Ammon's horn (tissue), 1 donor: ENCODE measurements at places on chromosomes 2 and 18.

DNA sequence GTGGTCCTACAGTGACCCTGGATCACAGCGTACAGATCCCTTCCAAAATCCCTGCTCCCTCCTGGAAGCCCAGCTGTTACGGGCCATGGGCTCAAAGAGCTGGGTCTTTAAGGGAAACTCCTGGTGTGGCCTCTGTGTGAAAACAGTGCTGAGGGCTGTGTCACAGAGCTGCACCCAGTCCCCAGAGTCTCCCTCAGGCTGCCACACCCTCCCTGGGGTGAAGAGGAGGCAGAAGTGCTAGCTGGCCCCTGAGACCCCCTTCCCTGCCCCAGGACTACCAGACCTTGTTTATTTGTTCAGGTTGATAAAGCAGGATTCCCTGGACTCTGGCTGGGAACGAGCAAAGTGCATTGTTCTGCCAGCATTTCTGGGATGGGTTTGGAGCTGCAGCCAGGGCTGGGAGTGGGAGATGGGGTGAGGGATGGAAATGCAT is 7.7 kb downstream of the ATOH8 start:
- no peak for DNase-seq

DNA sequence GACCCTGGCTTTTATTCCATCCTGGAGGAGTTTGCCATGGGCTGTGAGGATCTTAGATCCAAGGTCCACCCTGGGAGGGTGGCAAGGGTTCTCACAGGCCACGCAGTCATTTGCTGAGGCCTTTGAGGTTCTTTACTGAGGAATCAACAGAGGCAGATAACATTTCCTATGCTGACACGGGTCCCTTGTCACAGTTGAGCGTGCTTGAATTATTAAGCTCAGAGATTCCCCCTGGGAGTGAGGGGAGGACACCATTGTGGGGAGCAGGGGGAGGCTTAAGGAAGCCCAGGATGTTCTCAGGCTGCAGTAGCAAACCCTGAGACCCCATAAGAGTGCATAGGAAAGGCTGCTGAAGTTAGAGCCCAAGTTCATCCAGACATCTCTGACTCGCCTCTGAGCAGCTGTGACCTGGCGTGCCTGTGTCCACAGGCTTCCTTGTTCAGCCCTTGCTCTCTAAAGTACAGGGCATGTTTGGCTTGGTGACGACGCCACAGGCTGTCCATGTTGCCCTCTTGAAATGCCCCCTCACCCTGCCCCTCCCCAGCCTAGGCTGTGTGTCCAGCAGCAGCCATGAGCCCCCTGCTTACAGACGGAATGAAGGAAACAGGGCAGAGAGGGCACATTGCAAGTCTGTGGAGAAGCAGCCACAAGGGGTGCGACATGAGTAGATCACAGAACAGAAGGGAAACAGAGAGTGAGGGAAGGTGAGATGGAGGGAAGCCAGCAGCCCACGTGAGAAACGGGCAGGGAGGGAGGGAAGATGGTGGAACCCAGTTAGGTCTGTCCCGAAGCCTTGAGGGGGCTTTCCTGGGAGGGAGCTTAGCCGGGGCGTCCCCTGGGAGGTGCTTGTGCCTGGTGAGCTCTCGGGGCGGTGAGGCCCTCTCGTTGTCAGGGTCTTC is 34.0 kb downstream of the NAPG start:
- DNase-seq: no peak

DNA sequence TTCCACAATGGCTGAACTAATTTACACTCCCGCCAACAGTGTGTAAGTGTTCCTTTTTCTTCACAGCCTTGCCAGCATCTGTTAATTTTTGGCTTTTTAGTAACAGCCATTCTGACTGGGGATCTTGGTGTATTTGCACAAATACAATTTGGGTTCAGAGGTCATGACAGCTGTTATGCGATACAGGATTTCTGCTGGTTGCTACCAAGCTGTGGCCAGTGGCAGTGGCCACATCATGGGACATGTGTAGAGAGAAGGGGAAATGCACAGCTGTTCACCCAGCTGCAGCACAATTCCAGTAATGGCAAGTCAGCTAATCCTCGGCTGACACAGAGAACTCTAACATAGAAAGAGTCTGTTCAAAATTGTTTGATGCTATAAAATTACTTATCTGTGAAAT is 21.0 kb upstream of the SELENOI start:
- DNase-seq: no peak

GRCh38 chr2:237500681-237501424 is 13.8 kb downstream of the MLPH start:
- DNase-seq: no peak

DNA sequence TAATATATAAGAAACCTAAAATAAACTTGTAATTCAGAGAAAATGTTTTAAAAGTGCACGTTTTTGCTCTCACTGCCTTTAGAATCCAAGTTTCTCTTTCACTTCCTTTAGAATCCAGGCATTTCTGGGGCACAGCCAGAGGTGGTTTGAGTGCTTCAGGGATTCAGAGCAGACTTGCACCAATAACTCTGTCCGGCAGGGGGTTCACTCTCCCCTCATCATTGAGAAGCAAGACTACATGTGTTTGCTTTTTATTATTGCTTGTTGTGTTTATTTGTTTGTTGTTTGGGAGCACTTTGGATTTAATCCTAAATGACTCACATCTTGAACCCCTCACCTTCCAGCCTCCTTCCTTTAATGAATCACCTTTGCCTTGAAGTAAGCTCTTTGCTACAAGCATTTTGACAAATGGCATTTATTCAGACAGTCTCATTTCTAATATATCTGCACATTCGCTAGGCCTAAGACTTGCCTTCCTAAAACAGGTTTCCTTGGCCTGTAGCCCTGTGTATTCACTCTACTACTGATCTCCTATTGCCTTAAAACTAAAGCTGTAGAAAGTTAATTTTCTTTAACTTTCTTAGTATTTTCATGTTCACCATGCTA is 233.5 kb upstream of the ATP5MC3 start:
- peak; percentile 29 for DNase-seq

DNA sequence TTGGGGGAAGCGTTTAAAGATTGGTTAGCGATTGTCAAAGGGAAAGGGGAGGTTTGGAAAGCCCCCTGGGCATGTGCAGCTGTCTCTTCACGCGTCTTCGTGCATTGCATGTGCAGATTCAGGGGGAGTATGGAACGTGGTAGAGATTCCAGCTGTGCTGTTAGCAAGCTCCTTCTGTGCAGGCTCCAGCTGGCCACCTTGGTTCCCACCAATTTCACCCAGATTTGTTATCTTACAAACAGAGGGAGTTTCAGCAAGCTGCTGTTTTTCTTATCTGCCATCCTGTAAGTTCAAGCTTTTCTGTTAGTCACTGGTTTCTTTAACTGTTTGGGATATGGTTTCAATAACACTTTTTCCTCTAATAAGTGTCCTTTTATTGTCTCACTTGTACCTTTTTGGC is 30.4 kb downstream of the FARP2 start:
- DNase-seq: no peak

GRCh38 chr2:9757501-9758264 is 85.6 kb upstream of the TAF1B start:
- peak; percentile 76 for DNase-seq

DNA sequence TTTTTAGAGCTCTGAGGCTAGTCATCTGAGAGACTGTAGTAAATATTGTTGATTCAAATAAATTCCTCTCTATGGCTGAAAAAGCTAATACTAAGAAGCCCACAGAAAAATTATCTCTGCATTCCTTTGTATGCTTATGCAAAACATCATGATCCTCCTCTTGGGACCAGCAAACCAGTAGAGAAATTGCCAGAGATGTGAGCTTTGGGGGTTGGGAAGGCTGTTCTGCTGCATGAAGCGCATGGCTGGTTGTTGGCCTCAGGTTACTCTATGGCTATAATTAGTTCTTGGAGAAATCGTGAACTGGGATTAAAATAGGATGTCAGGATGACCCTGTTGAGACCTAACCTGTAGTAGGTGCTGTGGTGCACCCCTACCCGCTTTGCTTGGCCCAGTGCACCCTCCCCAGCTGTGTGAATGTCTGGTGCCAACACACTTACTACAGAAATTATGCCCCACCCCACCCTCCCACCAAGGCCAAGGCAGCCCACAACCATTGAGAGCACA is 35.5 kb upstream of the C1D start:
- DNase-seq: no peak

GRCh38 chr2:206558492-206558891 is 83.8 kb upstream of the FAM237A start:
- no peak for DNase-seq

GRCh38 chr18:63775166-63775730 is at the start of gene SERPINB7:
TSS of gene SERPINB7 (plus strand) at chr18:63775418. CDS start at chr18:63782373, 6,955 bp downstream.
- DNase-seq: no peak

- DNase-seq: no peak
Measured at GRCh38 chr2:65766768-65767267, 334.4 kb upstream of the SPRED2 start.

DNA sequence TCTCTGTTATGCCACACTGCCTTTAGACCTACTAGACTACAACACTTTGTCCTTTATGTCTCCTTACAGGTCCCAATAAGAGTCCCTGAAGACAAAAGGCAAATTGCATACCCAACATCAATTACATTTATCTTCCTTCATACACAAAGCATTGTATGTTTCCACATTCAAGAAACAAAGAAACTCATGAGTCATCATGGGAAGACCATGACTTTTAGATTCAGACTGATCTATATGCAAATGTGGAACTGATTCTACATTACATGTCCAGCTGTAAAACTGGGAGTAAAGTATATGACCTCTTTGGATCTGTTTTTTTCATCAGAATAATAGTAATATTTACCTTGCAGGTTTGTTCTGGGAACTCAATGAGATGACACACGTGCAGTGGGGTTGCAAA is 25.2 kb upstream of the HNMT start:
- DNase-seq: no peak
